KG1 (cell line): ENCODE measurements at places on chromosomes 7 and 10.
A peak's percentile ranks its signal among the peaks of the same experiment; 100 is the strongest.

GRCh38 chr10:114012650-114013049 lies 31.0 kb upstream of the ADRB1 start:
- DNase-seq: no peak

DNA sequence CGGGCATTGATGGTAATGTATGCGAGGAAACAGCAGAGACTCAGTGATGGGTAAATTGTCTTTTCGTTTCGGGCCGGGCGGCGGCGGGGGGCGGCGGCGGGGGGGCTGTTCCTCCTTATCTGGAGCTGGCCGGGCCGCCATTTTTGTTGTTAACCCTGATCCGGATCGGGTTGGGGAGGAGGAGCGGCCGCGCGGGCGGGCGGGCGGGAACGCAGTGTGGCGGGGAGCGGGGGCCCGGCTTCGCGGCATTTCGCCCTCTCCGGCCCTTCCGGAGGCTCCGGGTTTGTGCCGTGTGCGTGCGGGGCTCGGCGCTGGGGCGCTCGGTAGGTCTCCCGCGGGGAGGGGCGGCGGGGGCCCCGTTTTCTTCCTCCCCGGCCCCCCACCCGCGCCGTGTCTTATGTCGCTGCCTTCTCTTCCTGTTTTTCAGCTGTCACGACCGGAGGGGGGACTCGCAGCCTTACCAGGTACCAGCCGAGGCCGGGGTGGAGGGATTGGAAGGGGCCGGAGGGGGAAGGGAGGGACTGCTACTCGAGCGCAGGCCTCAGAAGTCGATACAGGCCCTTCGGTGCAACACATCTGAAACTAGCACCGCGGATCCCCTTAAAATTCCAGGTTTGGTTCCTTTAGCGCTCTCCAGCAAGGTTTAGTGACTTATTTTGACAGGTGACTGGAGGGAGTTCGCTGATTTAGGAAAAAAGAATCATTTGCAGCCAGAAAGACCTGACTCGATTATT lies 820 bp downstream of the WAC start:
- DNase-seq: no peak

DNA sequence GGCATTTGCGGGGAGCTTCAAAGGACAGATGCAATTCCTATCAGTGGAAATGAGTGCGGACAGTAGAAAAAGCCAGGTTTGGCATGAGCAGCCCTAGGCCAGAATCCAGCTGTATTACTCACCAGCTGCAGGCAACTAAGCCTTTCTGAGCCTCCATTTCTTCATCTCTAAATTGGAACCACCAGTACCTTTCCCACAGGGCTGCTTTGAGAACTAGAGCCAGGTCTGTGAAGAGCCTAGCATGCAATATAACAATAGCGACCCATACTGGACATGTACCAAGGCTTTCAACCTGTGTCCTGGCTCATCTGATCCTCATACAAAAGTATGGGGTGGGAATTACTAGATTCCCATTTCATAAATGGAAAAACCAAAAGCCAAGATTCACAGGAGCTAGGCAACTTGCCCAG lies 101.0 kb downstream of the GSAP start:
- no peak for DNase-seq

DNA sequence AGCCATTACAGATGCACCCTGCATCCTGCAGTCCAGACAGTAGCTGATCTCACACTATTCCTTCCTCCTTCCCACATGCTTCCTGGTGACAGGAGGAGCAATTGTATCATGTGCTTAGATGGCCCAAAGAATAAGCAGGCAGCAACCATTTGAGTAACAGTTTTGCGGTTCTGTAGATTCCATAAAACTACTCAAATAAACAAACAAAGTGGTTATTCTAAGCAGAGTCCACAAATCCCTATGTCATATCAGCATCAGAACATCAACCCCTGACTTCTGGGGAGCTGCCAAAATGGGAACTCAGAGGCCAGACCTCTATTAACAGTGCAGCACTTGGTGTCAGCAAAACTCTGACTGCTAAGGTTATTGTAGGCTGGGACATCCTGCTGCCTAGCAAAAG lies 226.0 kb downstream of the SORCS1 start:
- DNase-seq: no peak

- peak; percentile 16 for DNase-seq
These were observed 221.0 kb downstream of the PHTF2 start for GRCh38 chr7:78019447-78020135.

GRCh38 chr10:72328829-72329204 lies 25.9 kb downstream of the DNAJB12 start:
- no peak for DNase-seq

DNA sequence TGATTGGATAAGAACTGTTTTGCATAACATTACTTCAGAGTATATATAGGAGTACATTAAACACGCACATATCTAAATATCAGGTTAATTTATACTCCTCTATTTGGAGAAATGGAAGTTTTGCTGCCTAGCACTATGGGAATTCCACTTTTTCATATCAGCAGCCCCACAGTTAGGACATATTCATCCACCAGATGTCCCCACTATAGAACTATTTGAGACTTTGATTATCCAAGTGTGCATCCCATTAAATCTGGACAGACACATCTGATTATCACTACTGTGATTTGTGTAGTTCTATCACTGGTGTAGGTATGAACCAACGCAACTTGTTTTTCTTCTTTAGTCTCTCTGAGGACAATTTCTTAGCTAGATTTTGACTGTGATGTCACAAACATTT lies 345.7 kb downstream of the THSD7A start:
- no peak for DNase-seq

DNA sequence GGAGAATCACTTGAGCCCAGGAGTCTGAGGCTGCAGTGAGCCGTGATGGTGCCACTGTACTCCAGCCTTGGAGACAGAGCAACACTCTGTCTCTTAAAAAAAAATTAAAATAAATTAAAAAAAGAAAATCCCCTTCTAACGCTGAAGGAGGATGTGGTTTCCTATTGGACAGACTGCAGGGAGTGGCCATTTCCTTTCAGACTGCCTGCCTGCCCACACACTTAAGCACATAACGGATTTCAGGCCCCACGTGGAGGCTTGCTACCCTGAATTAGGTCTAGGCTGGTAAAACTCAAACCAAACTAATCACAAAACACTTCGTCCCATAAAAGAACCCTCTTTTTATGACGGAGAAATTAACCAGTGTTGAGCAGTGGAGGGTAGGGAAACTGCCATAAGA lies 34.0 kb downstream of the GATA3 start:
- no peak for DNase-seq

- DNase-seq: no peak
These were observed 7.5 kb downstream of the SNX13 start for GRCh38 chr7:17932770-17933169.

DNA sequence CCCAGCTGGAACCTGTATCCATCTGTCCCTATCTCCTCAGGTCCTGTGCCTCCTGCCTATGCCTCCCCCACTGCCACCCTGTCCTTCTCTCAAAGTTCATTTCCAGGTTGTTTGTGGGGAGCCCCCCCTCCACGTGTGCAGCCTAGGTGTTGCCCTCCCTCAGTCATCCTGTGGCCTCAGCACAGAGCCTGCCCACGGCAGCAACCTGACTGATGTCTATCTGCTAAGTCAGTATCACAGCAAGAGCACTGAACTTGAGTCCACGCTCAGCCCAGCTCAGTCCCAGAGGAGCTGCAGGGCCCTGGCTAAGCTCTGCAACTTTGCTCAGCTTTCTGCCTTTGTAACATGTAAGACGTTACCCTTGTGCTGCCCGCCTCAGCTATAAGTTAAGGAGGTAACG lies 28.7 kb downstream of the FAM53B start:
- no peak for DNase-seq

- DNase-seq: no peak
These were observed 112.2 kb downstream of the ZMYND11 start for GRCh38 chr10:247480-247879.
